ENCODE measurements at places on chromosomes 5 and 9. TPM values are rescaled to one million over a fixed set of nuclear protein-coding genes. Genes with fewer than 3 reads are reported as not detected.

Gene HMMR
- total RNA-seq: 7.1 TPM

Gene FAT2
- 0.58 TPM for total RNA-seq

Gene LAMC3
- 7.5 TPM for total RNA-seq

Gene C5
- total RNA-seq: 0.89 TPM

Gene TLR4
- total RNA-seq: 5.9 TPM

Gene GPX3
- 5.5 TPM for total RNA-seq

Gene SLC46A2
- not detected for total RNA-seq

Gene CACFD1
- 24.6 TPM for total RNA-seq

Gene CSF2
- 10.5 TPM for total RNA-seq

Gene SPATA31A3
- total RNA-seq: not detected

Gene ADRB2
- total RNA-seq: 0.75 TPM

Gene FOXD4L6
- total RNA-seq: not detected

Gene PHF24
- 0.58 TPM for total RNA-seq

Gene GRAMD2B
- total RNA-seq: 44.2 TPM

Gene PCDHB5
- total RNA-seq: 3.1 TPM
